Left hindlimb (tissue), 1 donor: ENCODE measurements at places on chromosomes 1 and 21.

DNA sequence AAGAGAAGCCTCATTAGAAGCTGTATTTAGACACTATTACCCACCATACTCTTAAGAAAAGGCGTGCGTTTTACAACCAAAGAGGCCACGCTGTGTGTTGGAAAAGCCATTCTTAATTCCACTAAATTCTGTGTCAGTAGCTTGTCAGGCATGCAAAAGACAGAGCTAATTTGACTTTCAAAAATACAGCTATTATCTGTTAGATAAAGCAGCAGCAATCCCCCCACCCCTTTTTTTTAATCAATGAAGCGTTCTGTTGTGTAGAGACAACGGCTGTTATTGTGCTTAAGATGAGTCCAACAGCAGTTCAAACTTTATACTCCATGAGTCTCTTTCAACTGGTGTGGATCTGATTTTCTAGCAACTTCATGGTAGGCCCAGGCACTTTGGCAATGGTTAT lies 43.5 kb downstream of the PLA2G4A start:
- DNase-seq: no peak

- DNase-seq: no peak
Measured at GRCh38 chr1:172682812-172683211, 23.9 kb downstream of the FASLG start.

DNA sequence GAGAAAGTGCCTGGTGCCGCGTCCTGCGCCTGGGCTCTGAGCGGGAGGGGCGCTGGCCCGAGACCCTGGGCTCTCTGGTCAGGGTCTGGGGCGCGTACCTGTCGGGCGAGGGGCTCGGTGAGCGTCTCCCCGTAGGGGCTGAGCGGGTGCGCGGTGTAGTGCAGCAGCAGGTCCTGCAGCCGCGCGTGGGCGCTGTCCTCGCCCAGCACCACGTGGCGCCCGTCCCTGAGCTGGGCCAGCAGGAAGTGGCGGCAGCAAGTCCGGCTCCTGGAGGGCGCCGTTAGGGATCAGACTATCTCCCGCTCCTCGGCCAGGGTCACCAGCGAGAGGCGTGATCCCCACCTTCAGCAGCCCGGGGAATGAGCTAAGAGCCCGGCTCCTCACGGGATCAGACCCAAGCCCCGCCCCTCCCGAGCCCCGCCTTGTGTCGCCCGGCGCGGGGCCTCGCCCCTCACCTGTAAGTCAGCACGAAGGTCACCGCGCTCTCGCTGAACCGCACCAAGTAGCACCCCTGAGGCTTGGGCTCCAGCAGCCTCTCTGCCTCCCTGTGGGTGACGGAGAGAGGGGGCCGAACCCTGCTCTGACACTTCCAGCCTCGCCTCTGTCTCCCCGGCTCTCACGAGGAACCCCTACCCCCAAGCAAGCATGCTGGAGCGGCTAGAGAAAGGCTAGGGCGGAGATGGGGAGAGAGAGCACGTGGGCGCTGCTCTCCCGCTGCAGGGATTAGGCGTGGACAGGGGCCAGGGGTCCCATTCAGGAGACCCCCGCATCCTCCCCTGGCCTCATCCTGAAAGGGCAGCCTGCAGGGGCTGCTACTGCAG lies 2.7 kb downstream of the SH2D2A start:
- DNase-seq: peak; percentile 62

DNA sequence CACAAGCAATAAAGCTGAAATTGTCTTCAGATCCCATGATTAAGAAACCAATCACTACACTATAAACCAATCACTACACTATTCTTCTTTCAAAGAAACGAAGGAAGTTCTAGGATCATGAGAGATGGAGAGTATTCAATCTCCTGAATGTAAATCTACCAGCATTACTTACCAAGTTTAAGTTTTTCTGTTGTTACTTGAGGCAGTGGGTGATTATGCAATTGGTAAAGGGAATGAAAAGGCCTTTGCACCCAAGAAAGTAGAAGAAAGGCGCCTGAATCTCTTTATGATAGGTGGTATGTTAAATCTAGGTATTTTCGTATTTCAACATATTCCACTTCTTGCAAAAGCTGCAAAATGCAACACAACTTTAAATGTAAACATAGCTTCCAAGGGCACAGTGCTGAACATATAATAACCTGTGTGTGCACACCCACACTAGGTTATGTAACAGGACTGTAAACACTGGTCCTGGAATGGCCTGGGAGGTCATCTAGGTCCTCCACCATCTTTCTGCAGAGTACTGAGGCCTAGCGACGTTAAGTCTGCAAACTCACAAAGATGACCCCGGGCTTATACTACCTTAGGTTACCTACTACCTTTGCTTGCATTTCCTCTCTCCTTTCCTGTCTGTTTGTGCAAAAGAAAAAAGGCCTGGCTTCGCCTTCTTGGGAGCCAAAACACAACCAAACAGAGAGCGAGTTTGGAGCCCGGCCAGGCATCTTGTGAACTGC lies 1.1 kb upstream of the UAP1 start:
- no peak for DNase-seq

GRCh38 chr1:84988588-84988987 lies 8.3 kb downstream of the MCOLN2 start:
- DNase-seq: no peak
